ENCODE measurements at places on chromosomes 6 and 20.

GRCh38 chr20:43066125-43066524 is 123.6 kb downstream of the PTPRT start:
- DNase-seq: no peak

- no peak for DNase-seq
These were observed 158.1 kb downstream of the CDH26 start for GRCh38 chr20:60116128-60116909.

DNA sequence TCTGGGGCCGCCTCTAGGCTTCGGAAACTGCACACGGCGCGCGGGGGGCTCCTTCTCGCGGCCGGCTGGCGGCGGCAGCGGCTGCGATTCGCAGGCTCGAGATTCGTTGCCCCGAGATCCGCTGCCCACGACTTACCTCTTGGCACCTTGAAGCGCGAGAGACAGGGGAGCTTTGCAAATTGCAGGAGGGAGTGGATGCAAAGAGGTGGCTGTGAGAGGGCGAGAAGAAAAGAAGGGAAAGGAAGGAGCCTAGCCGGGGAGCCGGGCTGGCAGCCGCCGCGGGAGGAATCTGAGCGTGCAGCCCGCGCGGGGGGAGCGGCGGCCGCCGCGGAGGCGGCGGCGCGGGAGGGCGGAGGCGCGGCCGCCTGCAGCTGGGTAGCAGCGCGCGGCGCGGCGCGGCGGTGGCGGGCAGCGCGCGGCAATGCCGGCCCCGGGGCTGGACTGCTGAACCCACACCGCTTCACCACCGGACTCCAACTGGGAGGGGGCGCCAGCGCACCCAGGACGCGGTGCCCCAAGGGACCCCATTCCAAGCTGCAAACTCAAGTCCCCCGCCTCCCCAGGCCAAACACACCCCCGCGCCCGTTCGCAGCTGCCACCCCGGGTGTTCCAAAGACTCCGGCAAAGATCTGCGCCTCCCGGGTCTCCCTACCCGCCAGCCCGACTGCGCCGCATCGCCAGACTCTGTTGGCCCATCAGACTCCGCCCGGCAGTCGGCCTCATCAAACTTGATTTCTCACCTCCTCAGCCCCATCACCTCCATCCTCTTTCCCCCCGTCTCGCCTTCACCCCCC is 44.2 kb upstream of the SUPT3H start:
- DNase-seq: peak; percentile 41

DNA sequence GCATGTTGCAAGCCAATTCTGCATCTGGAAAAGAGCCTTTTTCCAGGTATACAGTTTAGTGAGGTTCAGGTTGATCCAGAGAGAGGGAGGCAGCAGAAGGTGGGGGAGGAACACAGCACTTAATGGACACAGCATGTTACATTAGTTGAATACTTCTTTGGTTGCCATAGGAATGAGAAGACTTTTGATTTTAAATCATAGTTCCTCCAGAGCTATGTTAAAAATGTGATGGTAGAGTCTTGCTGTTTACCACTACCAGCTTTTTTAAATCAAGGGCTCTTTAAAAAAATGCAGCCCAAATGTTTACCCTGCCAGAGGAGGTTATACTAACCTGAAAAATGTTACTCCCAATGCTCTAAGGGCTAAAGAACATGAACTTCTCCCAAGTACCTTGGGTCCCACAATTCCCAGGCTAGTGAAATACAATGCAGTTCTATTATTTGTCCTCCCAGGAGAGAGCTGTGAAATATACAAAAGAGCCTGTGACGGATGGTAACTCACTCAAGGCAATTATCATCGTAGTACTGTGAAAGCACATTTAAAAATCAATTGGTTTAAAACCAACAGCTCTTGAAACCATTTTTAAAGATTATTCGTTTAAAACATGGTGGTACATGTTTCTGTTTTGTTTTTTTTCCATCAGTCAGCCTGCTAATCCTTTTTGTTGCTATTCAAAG is 6.9 kb upstream of the PHACTR1 start:
- no peak for DNase-seq

DNA sequence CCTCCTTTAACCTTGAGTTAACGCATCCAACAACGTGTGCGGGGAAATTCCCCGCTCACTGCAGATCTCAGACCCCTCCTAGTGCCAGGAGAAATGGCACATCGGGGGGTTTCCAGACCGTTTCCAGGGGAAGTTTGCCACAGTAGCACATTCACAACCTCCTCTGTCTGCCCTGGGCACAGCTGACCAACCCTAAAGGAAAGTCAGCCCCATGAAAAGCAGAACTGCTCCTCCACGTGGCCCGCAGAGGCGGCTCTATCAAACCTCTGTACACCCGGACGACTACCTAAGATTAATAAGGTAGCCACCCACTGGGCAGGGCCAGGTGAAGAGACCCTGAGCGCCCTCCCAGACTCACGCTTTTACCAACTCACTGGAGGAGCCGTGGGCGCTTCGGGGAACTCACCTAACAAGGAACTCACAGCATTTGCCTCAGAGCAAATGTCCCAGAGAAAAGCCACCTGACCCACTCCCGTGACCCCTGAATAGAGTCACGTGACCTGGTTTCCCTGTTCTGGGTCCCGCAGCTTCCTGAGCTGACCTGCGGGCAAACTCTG is 93.1 kb downstream of the PRND start:
- DNase-seq: peak; percentile 59

DNA sequence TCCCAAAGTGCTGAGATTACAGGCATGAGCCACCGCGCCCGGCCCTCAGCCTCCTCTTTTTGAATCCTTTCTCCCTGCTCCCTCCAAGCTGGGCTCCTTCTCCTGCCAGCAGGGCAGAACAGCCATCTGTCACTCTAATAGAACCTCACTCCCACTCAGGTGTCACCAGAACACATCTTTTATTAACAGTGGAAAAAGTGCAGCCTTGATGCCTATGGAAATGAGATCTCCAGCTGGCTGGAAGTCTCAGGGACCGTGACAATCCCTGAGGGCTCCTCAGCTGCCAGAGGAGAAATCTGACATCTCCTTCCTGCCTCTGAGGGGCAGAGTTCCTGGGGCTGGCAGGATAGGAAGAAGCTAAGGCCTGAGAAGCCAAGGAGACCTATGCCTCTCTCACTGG is 28.0 kb downstream of the TMC2 start:
- DNase-seq: no peak

- no peak for DNase-seq
These were observed 225.4 kb downstream of the PRL start for GRCh38 chr6:22071270-22072041.

- no peak for DNase-seq
These were observed 195.0 kb downstream of the SYNDIG1 start for GRCh38 chr20:24664266-24664986.

DNA sequence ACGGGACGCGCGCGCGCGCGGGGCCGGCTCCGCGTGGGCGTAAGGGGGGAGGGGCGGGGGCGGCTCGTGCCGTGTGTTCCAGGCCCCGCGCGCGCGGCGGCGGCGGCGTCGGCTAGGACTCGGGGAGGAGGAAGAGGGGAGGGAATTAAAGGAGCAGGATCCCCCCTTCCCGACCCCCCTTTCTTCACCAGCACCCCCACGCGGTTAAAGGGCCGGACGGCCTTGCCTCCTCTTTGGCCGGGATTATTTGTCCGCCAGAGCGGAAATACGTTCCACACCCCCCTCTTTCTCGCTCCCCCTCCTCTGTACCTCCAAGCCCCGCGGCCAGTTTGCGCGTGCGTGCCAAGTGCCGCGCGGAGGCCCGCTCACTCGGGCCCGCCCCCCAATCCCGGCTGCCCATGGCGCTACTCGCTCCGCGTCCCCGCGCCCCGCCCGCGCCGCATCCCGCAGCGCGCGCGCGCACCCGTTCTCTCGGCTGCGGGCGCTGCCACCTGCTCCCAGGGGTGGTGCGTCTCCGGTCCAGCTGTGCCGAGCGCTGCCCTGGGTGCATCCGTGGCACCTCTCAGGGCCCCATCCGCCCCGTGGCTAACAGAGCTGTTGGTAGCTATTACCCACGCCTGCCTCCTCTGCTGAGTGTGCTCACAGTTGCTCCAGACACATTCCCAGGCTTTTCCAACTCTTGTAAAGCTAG is at the start of gene ZBTB12:
Gene ZBTB12, minus strand, starts transcription at position 134 of the 691 bp plus-strand sequence. CDS start 781 bp downstream, outside the sequence.
- peak; percentile 80 for DNase-seq

Data from stimulated activated CD4-positive, alpha-beta T cell treated with anti-CD3 and anti-CD28 coated beads, Interleukin-15, amount 100 ng/mL, for 48 hours (primary cell).